Fibroblast of skin of right biceps (primary cell): ENCODE measurements at places on chromosomes 1 and 21.

DNA sequence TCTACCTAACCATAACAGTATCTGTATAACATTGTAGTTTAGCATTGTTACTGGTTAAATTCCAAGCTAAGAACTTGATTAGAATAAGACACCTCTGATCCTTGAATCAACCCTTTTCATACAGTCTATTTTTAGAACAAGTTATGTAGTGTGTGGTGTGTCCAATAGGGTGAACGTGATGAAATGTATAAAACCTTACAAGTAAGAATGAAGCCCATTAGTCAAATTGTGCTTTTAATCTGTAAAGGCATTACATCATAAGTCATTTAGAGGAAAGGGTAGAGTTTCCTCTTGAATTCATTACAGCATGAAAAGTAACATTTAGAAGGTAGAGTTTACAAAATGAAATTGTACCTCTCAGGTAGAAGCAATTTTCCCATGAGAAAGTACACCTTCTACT, 479.2 kb downstream of the LTN1 start:
- peak; percentile 53 for DNase-seq

- DNase-seq, result no peak
These were observed 42.0 kb upstream of the LHX8 start for GRCh38 chr1:75092141-75092540.

DNA sequence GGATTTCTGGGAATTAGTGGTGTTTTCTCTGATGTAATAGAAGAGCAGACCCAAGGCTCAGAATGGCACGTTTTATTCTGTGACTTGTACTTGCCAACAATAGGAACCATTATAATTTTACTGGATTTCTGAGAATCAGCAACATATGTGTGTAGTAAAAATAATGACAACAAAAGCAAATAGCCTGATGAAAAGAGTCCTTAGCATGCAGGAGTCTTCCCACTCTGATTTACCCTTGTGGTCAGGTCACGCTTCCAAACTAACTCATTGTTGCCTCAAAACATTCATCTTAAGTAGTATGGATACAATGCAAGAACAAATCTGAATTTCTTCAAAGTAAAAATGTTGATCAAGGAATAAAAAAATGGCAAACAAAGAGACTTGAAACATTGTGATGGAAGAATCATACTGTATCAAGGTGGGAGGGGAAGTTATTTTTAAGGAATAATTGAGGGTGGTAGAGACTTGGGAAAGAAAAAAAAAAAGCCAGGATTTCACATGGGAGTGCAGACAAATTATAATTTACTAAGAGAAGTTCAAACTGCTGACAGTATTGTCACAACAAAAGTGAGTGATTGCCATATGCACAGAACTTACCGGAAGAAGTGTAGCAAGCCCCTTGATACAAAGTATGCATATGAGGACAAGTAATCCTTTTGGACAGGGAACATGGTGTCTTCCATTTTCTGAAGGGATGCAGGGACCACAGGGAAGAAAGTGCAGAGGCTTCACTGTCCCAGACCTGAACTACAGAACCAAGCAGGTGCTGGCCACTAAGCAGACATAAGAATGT, 31.2 kb upstream of the RGL1 start:
- DNase-seq, result peak; percentile 14

DNA sequence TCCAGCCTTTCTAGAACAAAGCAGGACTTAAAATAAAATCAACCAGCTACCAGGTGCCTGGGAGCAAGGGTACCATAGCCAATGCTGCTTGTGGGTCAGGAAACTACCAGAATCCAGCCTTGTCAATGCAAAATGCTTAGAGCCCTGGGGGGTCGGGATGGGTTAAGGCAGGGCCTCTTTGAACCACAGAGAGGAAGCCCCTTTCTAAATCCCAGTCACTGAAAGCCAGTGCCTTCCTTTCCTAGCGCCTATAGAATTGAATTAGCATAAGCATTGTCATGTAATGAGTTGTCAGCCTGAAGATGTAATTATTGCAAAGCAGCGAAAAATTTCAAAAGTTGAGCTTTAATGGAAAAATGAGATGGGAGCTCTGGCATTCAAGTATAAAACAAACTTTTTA, 176.6 kb upstream of the DAB1 start:
- no peak for DNase-seq

- no peak for DNase-seq
These were observed 7.1 kb downstream of the SLC37A1 start for GRCh38 chr21:42520628-42521253.

DNA sequence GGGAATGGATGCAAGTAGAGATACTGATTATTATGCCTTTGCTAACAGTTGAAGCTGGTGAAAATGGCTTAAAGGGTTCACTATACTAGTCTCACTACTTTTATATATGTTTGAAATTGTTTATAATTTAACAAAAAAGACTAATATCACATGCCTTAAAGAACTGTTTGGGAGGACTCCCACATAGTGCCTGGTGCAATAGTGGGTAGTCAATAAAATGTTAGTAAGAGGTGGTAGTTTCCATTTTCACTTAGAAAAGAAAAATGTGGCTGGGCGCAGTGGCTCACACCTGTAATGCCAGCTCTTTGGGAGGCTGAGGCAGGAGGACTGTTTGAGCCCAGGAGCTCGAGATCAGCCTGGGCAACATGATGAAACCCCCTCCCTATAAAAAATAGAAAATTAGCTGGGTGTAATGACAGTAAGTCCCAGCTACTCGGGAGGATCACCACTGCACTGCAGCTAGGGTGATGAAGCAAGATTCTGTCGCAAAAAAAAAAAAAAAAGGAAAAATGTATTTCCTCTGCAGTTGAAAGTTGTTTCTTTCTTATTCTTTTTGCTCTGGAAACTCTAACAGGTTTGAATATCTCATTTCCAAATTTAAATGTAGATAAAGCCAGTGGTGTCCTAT, 24.5 kb downstream of the C21orf91 start:
- DNase-seq, result no peak

DNA sequence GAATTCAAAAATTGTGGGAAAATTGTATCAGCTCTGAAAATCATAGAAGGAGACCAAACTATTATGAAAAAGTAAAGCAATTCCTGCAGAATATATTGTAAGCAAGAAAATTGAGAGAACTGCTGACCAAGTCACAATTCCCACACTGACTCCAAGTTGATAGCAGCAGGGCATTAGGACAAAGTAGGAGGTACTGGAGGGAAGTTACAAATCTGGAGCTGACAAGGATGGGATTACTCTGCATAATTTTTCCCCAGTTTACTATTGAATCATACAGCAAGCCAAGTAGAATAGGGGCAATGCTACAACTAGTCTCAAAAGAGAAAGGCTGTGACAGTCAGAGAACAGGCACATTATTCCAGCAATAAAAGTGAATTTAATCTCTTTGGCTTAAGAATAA, 161.3 kb upstream of the USP25 start:
- DNase-seq, result no peak
